Mucosa of descending colon (tissue), 3 donors: ENCODE measurements at places on chromosomes 7 and 10. TPM values are rescaled to one million over a fixed set of nuclear protein-coding genes. Genes with fewer than 3 reads are reported as not detected.

GRCh38 chr10:88256013-88256680 lies 327.0 kb downstream of the RNLS start:
- DNase-seq, result no peak

DNA sequence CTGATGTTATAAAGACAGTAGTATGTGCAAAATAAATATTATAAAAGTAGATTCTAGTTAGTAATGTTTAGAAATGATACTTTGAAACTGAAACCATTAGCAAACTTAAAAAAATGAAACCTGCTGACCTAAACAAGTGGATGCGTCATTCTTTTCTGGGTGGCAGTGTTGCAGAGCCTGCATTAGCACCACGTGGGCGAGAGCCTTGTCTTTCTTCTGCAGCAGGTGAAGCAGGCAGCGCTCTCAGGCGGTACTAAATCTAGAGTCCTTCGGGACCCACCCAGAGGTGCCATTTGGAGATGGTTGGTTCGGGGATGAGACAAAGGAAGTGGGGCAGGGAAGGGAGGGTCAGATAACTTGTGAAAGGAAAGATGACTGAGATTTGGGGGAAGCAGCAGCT lies 759.1 kb upstream of the IGFBP3 start:
- no peak for DNase-seq

DNA sequence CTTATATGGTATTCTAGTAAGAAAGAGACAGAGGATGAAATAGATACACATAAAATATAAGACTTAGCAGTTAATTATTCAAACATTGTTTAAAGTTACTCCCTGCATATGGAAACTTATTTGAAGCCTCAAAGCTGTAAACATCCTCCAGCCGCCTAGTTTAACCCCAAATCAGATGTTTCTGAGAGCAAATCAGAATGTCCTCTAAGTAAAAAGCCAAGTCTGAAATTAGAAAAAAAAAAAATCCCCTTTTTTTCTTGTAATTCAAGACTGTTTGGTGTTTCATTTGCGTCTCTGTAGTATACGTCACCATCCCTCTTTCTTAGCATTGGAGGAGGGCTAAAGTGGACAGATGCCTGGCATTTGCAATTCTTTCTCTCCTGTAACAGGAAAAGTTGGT lies 46.4 kb downstream of the TMEM26 start:
- no peak for DNase-seq

The GRM3 gene
- total RNA-seq, result not detected

GRCh38 chr7:41816111-41816510 lies 113.2 kb upstream of the INHBA start:
- DNase-seq, result no peak

GRCh38 chr10:83214136-83214535 lies 925.2 kb upstream of the GHITM start:
- no peak for DNase-seq

DNA sequence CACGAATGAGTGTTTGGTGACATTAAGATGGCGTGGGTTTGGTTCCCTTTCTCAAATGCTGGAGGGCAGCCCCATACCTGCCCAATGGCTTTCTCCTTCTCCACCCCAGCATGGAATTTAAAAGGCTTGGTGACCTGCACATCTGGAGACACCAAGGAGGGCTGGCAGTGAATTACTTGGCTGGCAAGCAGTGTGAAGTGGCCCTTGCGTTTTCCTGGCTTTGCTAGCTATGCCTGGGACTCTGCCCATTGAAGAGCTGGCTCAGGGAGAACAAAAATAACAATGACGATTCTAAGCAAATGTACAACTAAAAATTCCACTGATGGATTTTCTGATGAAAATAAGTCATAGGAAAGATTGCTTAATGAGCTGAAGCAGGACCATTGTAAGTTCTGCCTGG lies 203.7 kb downstream of the CYP26A1 start:
- DNase-seq, result no peak

GRCh38 chr10:71729161-71729636 lies 9.6 kb upstream of the C10orf105 start:
- peak; percentile 87 for DNase-seq

The ADARB2 gene
- not detected for total RNA-seq

DNA sequence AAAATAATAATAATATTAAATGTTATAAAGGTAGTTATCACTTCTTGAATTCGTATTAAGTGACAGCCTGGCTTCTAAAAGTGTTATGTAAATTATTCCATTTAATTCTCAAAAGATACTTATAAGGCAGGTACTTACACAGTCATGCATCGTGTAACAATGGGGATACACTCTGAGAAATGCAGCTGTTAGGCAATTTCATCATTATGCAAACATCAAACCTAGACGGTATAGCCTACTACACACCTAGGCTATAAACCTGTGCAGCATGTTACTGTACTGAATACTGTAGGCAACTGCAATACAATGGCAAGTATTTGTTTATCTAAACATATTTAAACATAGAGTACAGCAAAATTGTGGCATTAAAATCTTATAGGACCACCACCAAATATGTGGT lies 1.5 kb downstream of the IFIT1 start:
- DNase-seq, result no peak

DNA sequence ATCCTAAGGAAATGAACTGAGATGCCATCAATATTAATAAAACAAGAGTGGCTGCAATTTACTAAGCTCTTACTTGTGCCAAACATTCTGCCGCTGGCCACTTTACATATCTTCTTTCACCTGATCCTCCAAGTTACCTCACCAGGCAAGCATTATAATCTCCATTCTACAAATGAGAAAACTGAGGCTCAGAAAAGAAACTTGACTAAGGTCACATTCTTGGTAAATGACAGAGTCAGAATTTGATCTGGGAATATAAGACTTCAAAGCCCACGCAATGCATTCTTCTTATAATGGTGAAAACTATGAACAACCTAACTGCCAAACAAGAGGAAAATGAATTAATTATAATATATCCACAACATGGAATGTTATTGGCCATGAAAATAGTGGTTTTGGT lies 46.1 kb upstream of the SMNDC1 start:
- no peak for DNase-seq

GRCh38 chr7:159048656-159049055 lies 96.0 kb downstream of the VIPR2 start:
- no peak for DNase-seq

DNA sequence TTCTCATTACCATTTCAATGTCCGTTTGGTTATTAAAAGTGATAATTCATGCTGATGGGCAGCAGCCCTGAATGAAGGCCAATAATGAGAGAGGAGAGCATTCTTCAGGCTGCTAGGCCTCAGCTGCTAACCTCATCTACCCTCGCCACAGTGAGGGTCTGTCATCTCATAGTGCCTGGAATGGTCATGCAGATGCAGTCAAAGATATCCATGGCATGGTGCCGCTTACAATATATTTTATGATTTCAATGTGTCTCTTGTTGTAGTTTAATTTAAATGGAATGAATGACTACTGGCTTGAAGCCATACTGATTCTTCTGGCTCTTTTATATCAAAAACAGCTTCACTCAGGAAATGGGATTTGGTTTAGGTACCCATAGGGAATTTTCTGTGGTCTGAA lies 126.9 kb downstream of the SLC16A9 start:
- DNase-seq, result no peak

- no peak for DNase-seq
These were observed 25.6 kb downstream of the TMEM196 start for GRCh38 chr7:19747740-19748339.

GRCh38 chr7:82167558-82168314 lies 275.8 kb downstream of the CACNA2D1 start:
- no peak for DNase-seq

- no peak for DNase-seq
These were observed 28.9 kb downstream of the POR start for GRCh38 chr7:75943864-75944263.

The SPDYE5 gene
- total RNA-seq, result 0.38 TPM

DNA sequence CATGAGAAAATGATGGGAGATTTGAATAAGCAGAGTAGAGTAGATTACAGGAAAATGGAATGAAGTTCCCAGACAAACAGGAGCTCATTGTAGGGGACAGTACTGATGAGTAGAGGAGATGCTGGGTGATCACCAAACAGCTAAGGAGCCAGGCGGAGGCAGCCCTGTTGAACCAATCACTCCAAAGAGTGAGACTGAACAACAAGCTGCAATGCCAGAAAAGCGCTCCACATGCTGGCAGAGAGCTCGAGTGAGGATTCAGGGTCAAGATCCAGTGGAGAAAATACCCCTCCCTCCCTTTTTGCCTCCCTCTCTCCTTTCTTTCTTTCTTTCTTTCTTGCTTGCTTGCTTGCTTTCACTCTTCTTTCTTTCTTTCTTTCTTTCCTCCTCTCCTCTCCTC lies 133.3 kb downstream of the PFKFB3 start:
- no peak for DNase-seq

GRCh38 chr10:117460846-117461765 lies 81.4 kb upstream of the EMX2 start:
- DNase-seq, result no peak

The TMEM229A gene
- total RNA-seq, result not detected

GRCh38 chr10:1514681-1515080 lies 222.6 kb downstream of the ADARB2 start:
- DNase-seq, result no peak

GRCh38 chr10:72320676-72321247 lies 34.0 kb downstream of the DNAJB12 start:
- DNase-seq, result no peak
